ENCODE measurements at places on chromosomes 1 and 21. TPM values are rescaled to one million over a fixed set of nuclear protein-coding genes. Genes with fewer than 3 reads are reported as not detected.
A peak's percentile ranks its signal among the peaks of the same experiment; 100 is the strongest.

NMNAT2 gene
- total RNA-seq = not detected

EDN2 gene
- total RNA-seq = not detected

KCNA3 gene
- 40.5 TPM for total RNA-seq

TRAF3IP3 gene
- 209 TPM for total RNA-seq

ABCA4 gene
- not detected for total RNA-seq

DNA sequence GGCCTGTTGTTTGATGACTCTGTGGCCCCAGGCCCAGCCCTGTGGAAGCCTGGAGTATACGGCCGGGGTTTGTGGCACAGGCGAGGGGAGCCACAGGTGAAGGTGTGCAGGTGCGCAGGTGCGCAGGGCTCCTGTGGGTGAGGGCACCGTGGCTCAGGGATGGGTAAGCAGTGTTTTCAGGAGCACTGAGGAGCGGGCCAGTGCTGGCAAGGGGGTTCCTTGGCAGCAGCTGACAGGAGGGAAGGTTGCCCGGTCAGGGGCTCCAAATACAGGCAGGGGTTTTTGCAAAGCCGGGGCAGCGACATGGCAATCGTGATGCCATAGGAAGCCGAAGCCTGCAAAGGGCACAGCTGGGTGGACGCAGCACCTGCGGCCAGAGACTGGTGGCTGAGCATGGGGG lies 20.7 kb downstream of the AGPAT3 start:
- no peak for DNase-seq

DNA sequence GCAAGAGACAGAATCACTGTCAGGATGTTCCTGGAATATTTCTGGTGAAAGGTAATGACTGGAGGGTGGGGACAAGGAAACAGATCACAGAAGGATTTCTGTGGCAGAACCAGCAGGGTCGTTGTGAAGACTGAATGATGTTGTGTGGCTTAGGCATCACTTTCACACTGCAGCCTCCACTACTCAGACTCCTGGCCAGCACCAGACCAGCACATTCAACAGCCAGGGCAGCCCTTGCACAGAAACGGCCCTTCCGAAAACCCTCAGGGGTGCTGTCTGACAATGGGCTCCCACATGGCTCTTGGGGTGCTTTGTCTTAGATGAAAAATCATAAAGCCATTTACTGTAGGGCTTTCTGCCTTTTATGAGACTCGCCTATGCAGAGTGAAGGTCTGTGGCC lies 3.8 kb upstream of the RAB7B start:
- no peak for DNase-seq

DNA sequence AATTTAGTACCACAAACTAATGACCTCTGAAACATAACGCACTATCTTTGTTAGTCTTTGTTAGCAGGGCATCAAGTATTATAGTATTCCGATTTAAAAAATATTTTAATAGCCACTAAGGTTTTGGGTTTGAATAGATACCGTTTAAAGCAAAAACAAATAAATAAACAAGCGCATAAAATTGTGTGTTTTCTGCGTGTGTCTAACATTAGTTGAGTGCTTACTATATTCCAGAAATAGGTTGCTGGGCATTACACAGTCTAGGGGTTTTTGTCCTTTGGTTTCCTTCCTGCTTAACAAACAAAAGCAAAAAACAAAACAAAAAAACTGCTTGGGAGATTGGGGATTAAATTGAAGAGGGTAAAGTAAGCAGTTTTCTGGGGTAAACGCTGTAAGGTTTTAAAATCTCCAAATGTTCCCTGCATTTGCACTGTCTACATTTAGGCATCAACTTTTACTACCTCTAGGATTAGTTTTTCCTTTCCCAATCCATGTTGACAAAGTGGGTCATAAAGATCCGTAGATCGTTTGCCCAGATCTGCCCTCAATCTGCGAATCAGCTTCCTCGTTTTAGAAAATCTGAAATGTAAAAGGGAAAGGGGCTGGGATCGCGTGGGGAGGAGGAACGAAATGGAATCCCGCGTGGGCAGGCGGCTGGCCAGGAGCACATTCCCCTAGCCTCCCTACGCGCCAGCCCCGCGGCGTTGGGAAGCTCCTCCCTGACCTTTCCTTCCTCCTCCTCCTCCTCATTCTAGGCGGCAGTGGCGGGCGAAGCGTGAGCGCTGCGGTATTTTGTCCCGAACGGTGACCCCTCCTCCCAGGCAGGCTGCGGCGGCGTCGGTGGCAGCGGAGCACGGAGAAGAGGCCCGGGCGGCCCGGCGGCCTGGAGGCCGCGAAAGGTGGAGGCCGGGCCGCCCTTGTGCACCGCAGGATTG lies at the start of gene KCTD3:
Gene KCTD3 (plus strand): TSS at position 749 of the 935 bp plus-strand sequence. CDS start 382 bp downstream, outside the sequence.
- DNase-seq = no peak

DNA sequence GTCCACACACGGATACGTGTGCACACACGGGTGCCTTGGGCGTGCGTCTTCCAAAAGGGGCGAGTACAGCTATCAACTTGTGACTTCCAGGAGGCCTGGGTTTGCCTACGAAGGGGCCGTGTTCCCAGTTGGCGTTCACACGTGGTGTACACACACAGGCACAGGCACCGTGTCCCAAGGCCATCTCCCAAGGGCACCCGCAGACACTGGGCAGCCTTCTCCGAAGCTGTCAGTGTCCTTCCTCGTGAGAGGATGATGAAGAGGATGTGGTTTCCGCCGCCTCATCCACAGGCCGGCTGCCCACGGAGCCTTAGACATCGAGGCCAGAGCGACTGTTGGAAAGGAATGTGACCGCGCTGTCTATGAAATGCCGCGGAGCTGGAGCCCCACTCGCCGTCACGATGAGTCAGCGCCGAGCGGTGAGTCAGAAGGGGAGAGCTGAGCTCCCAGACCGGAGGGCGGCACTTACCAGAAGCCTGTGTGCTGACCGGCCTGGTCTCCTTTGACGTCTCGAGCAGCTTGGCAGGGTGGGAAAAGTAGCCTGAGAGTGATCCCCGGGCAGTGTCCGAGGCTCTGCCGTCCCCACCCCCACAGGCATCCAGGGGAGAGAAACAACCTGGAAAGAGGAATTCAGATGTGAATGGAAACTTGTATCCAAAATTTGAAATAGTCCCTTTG lies 141.4 kb upstream of the ARHGEF16 start:
- DNase-seq = no peak

DNA sequence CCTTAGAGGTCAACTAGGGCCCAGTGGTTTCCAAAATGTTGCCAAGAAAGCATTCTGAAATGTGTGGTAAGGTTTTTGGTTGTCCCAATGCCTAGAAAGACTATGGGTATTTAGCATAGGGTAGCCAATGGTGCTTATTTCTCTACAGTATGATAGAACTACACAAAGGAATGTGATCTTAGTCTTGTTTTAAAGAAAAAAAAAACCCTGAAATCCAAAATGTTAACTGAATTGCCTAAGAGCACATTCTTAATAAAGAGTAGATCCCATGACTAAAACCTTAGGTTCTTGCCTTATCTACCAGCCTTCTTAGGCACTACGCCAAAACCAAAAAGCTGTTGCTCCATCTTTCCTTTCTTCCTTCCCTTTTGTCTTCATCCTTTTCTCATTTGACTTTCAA lies 428.2 kb downstream of the MRPL39 start:
- no peak for DNase-seq

- peak; percentile 73 for DNase-seq
Observed at GRCh38 chr1:218377143-218377660, 32.1 kb downstream of the TGFB2 start.

- no peak for DNase-seq
Observed at GRCh38 chr1:27446496-27447020, 43.4 kb downstream of the WASF2 start.

- no peak for DNase-seq
Observed at GRCh38 chr1:231694465-231695077, 68.0 kb downstream of the DISC1 start.

DNA sequence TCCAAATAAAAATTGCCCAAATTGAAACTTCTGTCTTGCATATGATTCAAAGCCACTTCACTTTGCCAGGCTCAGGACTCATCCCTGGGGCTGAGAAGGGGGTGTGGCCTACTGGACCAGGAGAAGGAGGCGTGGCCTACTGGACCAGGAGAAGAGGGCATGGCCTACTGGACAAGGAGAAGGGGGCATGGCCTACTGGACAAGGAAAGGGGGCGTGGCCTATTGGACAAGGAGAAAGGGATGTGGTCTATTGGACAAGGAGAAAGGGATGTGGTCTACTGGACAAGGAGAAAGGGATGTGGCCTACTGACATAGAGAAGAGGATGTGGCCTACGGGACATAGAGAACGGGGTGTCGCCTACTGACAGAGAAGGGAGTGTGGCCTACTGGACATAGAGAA lies 405.3 kb downstream of the RRAGC start:
- no peak for DNase-seq

GRCh38 chr1:115642168-115643072 lies 650 bp downstream of the VANGL1 start:
- DNase-seq = no peak

DNA sequence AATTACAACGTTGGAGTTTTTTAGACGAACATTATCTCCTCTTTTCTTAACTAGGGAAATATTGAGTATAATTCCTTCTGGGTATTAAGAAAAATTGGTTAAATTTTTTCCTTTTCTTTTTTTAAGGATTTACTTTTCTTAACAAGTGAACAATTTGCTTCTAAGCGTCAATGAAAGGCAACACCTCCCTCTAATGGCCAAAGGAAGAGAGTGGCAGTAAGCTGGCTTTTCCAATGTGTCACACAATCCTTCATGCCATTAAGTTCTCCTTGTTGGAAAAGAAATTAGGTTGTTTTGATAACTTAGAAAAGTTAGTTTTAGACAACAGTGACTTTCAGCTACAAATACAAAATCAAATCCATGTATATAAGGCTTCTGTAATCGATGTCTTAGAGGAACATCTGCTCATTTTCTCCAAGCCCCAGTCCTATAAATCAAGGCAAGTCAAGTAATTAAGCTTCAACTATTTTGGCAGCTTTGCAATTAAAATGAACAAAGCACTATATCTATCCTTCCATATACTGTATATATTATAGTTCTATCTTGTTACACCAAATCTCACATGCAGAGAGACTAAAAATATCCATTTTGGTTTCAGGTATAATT lies 62.8 kb downstream of the EDEM3 start:
- no peak for DNase-seq

- DNase-seq = no peak
Observed at GRCh38 chr1:209404577-209404976, 178.9 kb upstream of the CAMK1G start.

DNA sequence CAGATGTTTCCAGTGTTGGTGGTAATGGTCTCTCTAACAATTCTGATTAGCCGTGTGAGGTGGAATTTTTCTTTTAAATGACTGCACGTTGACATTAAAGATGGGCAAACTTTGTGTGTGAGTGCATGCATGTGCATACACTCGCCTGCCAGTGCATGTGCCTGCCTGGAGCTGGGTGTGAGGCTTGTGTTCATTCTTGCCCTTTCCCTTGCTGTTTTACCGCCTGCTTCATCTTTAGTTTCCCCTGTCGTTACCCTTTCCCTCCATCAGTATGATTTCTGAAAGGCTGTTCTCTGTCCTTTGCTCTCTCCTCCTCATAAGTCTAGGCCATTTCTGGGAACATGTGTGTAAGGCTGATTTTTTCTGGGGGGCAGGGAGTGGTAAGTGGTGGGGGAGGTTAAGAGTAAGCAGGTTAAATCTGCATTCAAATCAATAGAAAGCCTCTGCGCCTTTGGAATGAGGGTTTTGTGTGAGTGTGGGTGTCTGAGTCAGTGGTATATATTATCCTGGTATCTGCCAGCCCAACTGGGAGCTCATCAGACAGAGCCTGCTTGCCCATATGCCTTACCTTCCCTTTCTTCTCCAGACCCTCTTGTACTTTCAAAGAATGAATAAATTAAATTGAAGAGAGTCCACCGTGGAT lies 112.5 kb downstream of the PBX1 start:
- no peak for DNase-seq

DNA sequence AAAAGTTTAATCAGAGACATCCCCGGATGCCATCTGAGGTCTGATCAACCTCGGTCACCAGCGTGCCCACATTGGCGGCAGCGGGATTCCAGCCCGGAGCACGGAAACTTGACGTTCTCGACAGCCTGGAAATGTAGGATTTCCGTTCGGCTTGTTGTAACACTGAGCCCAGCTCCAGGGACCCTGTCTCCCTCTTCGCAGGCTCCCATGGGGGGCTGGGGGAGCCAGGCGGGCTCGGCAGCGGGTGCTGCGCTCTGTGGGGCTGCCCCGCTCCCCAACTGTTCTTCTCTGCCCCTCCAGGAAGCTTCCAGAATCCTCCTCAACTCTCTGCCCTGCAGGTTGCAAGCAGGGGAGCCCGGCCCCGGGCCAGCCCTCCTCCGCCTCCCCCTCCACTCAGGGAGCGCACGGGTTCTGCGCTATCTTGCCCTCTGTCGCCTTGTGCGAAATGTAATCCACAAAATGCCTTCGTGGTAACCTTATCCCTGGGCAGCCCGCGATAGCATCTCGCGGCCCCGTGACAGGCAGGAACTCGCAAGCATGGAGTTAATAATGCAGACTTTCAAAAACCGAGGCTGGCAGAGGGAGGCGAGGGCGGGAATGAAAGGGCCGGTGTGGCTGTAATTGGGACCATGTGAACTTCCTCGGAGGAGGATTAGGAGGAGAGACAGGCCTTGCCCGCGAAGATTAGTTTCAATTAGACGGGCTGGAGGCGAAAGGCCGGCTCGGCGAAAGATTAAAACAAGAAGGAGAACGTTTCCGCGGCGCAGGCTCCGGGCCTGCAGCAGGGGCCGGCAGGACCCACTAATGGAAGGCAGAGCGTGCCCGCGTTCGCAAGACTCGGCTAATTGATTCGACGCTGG lies 53.9 kb upstream of the TTC34 start:
- DNase-seq = no peak

DNA sequence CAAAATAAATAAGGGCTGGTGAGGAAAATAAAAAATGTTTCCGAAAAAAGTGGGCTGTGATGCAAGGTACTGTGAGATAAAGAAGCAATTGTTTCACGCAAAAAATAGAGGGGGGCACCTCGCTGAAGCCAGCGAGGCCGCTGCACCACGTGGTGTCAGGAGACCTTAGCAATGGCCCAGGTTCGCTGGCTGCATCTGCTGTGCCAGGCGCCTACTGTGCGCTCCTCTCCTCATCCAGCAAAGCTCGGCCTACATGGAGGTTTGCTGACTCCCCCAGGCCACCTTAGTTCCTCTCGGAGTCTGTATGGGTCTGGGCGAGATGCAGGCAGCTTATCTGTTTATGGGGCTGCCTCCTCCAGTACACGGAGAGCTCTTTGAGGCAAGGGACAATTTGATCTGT lies 119.6 kb downstream of the NR5A2 start:
- DNase-seq = no peak

DNA sequence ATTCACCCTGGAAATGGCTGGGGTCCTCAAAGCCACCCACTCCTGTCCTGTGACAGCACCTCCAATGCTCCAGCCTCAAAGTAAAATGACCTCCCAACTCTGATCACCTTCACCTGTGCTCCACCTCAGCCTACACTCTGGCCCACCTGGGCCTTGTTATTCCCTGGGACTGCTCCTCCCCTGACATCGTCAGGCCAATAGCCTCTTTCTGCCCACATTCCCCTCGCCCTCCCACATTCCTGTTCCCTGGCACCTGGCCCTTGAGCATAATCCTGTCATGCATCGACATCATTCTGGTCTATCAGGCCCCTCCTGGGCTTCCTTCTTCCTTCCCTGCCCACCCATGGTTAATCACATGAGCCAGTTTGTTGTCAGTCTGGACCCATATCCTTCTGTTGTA lies 13.2 kb upstream of the BCAR3 start:
- no peak for DNase-seq
